GM10248 (cell line): ENCODE measurements at places on chromosomes 13 and 19.

DNA sequence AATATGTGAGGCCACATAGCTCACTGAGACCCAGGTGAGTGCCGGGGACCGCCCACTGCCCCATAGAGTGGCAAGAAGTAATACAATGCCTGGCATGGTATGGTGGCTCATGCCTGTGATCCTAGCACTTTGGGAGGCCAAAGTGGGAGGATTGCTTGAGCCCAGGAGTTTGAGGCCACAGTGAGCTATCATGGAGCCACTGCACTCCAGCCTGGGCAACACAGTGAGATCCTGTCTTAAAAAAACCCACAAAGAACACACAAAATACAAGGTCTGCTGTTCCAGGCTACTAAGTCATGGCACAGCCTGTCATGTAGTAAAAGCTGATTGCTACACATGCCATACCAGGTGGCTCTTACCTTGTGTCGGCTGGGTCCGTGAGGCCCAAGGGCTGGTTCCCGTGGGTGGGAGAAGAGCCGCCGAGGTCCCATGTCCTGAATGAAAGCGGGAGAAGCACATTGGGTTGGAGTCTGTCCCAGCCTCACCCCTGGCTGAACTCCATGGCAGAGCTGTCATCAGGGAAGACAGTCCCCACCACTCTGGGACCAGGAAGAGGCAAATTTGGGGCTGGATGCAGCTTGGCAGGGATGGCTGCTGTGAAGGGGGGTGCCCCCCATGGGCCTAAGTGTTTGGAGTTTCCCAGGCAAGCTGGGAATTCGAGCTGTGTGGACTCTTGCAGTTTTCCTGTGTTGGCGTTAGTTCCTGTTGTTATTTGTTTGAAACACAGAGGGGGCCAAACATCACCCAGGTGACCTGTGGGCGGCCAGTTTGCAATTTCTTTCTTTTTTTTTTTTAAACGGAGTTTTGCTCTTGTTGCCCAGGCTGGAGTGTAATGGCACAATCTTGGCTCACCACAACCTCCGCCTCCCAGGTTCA lies 3.2 kb upstream of the FDX2 start:
- no peak for DNase-seq

GRCh38 chr13:22252281-22252830 lies 581.5 kb downstream of the FGF9 start:
- DNase-seq = no peak

GRCh38 chr13:65606622-65607021 lies 1623.5 kb downstream of the PCDH9 start:
- no peak for DNase-seq

DNA sequence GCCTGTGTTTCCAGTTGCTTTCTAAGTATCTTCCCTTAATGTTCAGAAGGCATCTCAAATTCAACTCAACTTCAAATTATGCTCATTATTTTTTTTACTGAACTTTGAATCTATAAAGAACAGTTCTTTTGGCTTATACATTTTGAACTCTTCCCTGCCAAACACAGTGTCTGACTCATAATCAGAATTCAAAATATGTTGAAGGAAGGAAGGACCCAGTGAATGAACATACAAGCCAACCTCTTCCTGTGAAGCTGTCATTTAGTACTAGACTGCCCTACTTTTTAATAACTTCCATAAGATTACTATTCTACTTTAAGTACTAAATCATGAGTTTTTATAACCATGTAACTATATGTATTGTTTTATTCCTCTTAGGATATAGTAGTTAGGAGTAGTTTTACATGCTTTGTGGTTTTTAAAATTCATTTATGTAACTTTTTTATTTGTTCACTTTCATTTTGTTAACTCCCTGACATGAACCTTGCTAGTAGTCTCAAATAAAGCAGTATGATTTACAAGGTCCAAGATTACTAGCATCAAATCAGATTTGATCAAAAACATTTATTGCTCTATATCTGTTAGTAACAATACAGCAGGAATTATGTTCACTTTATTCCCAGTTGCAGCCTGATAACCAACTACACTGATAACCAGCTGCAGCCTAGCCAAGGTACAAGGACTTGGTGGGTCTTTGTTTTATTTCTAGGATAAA lies 6.4 kb downstream of the NUDT15 start:
- DNase-seq = no peak

DNA sequence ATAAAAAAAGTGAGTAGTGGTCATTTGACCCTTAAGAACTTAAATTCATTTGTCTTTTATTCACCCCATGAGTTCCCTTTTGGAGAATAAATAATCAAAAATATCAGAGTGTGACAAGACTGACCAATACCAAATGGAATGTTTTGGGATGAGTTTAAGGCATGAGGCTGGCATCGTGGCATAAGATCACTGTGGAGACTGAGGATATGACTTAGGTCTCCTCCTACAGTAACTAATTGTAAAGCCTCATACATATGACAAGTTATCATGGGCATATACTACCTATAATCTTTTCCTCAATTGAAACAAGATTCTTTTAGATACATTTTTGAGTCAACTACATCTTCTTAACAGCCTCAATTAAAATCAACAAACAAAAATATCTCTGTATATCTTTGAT lies 782.0 kb downstream of the SLITRK1 start:
- DNase-seq = no peak

DNA sequence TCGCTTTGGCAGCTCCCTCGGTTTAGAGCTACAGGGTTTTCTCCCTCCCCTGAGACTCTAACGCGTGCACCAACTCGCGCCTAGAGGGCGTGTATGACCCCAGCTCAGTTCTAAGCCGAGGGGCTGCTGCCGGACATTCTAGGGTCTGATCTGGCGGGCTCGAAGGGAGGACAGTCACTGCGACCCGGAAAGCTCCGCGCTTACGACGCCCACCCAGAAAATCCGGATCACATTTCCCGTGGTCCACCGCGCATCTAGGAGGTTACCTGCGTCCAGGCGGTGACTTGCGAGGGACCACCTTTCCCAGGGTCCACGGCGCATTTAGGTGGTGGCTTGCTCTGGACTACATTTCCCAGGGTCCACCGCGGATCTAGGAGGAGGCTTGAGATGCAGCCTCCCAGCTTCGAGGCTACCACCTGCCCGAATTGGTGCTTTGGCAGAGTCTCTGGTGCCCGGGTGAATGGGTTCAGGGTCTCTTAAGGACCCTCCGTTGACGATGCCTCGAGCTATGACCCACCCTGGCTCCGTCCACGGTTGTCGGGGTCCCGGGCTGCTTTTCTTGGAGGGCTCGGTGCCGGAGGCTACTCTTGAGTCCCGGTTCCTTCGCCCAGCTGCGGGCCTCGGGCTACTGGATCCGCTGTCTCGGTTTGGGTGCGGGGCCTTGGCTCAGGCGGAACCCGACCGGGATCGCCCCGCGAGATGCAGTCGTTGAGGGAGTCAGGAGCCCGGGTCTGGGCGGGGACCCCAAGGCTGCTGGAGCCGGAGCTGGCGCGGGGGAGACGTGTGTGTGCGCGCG lies 30.5 kb downstream of the ZNF146 start:
- no peak for DNase-seq

DNA sequence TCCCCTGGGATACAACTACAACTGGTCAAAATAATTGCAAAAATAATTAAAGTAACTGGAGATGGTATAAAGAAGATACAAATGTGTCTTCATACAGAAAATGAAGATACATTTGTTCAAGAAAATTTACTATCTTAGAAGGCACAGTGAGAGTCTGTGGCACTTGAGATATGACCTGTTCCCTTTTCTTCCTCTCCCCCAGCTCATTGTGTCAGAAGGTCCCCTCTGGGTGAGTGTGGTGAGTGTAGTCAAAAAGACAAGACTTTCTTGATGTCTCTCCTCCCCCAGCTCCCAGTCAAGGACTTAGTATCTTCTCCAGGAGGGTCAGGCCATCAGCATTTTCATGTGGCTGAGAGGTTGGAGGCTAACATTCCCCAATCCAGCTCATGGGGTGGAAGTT lies 51.7 kb downstream of the EDNRB start:
- no peak for DNase-seq

DNA sequence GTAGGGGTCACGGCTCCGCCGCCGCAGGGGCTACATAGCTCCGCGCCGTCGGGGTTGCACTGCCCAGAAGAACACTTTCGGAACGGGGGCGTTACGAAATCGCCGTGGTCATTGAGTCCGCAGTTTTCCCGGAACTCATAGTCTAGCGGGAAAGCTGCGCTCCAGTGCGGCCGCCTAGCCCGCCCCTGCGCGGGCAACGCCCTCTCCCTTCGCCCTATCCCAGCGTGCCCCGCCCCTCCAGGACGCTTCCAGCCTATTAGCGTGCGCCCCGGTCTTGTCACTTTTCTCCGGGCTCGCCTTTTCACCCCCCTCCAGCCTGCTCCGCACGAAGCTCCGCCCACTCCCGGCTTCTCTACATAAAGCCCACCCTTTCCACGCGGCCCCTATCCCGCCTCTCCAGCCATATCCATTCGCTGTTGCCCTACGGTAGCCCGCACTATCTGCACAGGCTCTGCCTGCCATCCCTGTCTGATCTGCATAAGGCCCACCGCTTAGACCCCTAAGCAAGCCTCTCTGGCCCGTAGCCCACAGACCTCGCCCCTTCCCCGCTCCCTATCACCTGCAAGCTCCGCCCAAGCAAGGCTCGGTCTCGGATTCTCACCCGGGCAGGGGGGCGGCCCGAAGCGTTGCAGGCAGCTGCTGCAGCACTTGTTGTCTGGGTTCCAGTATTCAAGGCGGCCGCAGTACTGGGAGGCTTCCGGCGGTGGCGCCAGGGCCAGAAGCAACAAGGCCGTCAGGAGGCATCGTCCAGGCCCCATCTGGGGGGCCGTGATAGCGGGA lies 1.6 kb downstream of the IGFLR1 start:
- peak; percentile 98 for DNase-seq

GRCh38 chr13:30479154-30479882 lies 13.6 kb upstream of the HMGB1 start:
- DNase-seq = no peak
